Fibroblast of skin of right quadriceps (primary cell): ENCODE measurements at places on chromosomes 5 and 9.
A peak's percentile ranks its signal among the peaks of the same experiment; 100 is the strongest.

DNA sequence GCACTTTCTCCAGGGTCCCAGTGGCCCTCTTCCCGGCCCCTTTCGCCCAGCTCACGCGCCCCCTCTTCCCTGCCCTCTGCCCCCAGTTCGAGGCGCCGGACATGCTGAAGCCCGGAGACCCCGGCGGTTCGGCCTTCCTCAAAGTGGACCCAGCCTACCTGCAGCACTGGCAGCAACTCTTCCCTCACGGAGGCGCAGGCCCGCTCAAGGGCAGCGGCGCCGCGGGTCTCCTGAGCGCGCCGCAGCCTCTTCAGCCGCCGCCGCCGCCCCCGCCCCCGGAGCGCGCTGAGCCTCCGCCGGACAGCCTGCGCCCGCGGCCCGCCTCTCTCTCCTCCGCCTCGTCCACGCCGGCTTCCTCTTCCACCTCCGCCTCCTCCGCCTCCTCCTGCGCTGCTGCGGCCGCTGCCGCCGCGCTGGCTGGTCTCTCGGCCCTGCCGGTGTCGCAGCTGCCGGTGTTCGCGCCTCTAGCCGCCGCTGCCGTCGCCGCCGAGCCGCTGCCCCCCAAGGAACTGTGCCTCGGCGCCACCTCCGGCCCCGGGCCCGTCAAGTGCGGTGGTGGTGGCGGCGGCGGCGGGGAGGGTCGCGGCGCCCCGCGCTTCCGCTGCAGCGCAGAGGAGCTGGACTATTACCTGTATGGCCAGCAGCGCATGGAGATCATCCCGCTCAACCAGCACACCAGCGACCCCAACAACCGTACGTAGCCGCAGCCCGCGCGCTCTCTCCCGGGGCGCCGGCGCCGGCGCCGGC lies 1.0 kb downstream of the PRDM6 start:
- peak; percentile 26 for DNase-seq

DNA sequence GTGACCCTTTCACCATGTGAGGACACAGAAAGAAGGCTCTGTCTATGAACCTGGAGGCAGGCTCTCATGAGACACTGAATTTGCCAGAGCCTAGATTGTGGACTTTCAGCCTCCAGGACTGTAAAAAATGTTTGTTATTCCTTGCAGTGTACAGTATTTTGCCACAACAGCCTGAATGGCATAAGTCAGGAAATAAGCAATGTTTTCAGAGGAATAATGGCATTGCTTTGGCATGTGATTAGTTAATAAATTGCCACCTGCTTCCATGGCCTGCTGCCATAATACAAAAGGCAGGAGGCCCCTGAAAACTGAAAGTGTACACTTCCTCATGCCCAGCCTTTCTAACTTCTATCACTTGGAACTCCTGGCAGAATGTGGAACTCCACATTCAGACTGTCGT lies 408.1 kb downstream of the GADD45G start:
- no peak for DNase-seq

DNA sequence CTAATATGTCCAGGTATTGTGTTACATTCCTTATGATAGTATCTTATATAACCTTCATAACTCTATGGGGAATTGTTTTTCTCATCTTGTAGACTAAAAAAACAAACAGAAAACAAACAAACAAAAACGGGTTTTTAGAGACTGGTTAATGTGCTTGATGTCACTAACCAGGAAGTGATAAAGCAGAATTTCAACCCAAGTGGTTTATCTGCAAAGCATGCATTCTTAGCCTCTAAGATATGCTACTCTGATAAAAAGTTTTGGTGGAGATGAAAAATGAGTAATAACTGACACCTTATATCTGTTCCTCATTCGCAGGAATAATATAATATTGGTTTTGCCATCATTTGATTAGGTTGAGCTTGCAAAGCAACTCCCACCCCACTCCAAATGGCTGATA lies 53.4 kb downstream of the PUM3 start:
- DNase-seq: no peak

GRCh38 chr9:94772639-94773303 lies 46.3 kb downstream of the AOPEP start:
- DNase-seq: no peak

GRCh38 chr5:172508471-172509404 lies 54.4 kb upstream of the SH3PXD2B start:
- DNase-seq: no peak

- DNase-seq: no peak
Measured at GRCh38 chr9:117480729-117481128, 65.9 kb upstream of the ASTN2 start.

GRCh38 chr5:59296317-59297264 lies 596.9 kb downstream of the PDE4D start:
- peak; percentile 35 for DNase-seq

- DNase-seq: no peak
Measured at GRCh38 chr9:6671416-6671815, 25.9 kb upstream of the GLDC start.

DNA sequence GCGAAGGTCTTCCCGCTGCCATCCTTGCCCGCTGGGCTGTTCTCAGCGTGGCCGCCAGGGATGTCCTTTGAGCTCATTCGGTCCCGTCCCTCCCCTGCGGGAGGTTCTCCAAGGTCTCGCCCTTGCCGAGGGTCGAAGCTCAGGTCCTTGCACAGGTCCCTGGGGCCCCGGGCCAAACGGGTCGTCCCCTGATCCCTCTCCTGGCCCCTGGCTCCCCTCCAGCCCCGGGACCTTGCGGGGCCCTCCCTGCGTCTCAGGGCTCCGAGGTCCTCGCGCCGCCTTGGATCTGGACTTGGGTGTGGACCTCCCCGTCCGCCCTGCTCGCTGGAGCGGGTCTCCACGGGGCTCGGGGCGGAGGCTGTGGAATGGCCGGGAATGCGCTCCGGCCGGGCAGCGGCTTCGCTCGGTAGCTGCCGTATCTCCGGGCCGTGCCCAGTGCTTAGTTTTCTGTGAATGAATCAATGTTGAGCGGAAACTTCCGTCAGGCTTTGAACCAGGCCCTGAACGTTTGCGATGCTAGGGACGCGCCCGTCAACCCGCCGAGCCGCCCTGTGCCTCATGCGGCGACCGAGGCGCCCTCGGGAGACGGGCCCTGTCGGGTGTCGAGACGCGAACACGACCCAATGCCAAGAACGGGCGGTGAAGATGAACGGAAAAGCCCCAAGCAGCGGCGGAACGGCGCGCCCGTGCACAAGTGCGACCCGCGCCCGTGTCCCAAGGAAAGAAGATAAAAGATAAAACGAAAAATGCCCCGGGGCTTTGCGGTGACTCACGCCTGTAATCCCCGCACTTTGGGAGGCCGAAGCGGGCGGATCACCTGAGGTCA lies 780 bp downstream of the RNU6ATAC start:
- DNase-seq: peak; percentile 51

GRCh38 chr9:134347996-134348395 lies 21.7 kb downstream of the RXRA start:
- no peak for DNase-seq

DNA sequence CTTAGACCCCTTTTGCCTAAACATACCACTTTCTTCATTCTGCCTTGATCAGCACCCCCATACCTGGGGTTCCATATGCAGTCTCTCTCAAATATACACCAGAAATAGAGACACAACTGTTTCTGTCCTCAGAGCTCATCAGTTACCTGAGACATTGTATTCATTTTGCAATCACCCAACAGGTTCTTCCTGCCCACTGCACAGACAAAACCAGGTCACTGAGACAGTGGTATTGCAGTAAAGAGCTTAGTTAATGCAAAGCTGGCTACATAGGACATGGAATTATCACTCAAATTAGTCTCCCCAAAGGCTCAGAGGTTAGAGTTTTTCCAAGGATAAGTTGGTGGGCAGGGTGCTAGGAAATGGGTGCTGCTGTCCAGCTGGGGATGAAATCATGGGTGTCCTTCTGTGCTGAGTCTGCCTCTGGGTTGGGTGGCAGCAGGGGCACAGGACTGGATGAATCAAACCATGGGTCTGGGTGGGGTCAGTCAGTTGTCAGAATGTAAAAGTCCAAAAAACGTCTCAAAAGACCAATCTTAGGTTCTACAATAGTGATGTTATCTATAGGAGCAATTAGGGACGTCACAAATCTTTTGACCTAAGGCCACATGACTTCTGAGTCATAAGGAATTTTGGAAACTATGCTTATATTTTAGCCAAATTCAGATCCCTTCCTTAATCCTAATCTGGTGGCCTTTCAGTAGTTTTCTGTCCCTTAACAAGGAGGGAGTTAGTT lies 41.0 kb downstream of the KCNV2 start:
- DNase-seq: no peak

DNA sequence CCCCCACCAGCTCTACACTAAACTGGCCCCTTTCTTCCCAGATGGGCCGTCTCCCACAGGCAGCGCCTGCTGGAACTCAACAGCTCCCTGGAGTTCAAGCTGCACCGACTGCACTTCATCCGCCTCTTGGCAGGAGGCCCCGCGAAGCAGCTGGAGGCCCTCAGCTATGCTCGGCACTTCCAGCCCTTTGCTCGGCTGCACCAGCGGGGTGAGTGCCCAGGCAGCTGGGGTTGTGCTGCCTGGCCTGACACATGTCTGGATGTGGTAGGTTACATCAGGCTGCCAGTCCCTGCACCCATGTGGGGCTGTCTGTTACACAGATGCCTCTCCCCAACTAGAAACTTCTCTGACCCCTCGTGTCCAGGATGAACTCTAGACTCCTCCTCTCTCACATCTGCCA lies 9.8 kb downstream of the NHP2 start:
- no peak for DNase-seq

DNA sequence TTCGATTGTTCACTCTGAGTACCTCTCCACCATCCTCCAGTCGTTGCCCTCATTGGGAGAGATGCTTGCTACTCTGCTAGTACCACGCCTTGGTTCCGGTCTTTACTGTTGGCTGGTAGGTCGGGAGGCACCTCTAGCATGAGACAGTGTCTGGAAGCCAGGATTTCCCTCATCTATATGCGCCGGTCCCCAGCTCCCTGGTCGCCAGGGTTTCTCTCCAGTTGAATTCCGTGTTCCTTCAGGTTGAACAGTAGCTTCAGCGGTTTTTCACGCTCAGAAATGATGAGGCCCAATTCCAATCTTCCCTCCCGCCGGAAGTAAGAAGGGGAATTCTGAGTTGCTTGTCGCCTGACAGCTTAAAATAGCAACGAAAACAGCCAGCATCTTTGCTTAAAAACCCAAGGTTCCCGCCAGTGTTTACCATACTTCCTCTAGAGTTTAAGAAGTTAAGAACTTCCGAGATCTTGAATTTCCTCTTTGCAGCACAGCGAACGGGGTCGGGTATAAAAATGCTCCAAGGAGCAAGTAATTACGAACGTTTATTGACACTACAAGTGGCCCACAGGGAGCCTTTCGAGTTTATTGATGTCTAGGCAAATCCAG lies 1.3 kb upstream of the ST8SIA4 start:
- no peak for DNase-seq

DNA sequence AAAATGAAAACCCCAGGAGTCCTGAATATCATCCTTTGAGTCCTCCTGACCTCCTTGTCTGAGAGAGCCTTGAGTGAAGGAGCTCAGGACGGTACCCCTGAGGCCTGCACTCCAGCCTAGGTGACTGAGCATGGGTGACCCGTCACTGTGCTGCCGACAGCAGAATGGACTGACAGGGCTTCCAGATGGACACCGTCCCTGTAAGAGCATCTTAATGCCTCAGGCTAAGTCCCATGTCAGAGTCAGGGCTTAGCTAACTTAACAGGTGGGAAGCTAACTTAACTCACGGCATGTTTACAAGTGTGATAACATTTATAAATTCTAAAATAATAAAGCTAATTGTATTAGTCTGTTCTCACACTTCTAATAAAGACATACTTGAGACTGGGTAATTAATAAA lies 68.3 kb downstream of the IL6ST start:
- no peak for DNase-seq

DNA sequence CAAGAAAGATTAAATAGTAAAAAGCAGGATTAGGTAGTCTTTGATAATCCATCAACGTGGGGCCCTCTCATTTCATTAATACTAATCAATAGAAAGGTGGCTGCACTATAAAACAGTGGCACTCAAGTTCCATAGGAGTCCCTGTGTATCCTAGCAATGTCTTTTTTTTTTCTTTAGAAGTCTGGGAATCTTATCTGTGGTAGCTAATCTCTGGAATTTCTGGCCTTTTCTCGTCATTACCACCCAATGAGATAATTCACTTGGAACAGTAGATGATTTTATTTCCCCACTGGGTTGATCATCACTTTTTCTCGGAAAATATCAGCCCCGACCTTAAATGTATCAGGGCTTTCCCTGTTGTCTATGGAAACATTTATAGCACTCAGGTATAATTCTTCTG lies 86.8 kb upstream of the CDH6 start:
- no peak for DNase-seq

GRCh38 chr5:100755435-100755834 lies 147.6 kb downstream of the ST8SIA4 start:
- DNase-seq: no peak

DNA sequence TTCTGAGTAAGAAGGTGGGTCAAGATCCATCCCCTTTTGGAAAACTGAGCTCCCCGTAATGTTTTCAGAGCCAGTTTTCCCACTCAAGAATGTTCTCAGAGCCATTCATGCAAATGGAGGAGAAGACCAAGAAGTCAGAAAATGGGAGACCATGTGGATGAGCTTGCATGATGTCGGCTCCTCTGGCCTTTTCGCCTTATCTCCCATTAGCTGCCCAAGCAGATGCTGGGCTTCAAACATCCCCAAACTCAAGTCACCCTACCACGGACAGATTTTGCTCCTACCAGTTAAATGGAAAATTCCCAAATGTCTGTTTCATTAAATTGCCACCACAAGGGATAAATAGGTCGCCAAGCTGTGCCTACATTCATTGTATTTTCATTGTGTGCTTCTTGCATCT lies 161.4 kb downstream of the ICE1 start:
- DNase-seq: no peak

- DNase-seq: no peak
Measured at GRCh38 chr5:16673241-16674201, 56.7 kb upstream of the RETREG1 start.

DNA sequence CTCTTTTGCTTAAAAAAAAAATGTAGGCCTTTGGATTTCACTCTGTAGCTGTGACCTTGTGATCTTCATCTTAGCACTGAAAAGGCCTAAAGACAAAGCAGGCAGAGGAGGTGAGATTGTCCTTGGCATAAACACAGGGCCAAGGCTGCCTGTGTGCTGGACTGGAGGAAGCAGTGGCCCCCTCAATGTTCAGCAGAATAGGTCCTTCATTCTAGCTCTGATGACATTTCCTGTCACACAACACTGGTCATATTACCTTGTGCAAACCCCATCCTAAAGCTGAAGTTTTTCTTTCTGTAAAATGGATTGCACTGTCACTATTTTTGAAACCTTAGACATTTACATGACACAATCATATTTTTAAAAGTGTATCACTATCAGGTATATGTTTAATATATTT lies 147.4 kb downstream of the INSYN2B start:
- no peak for DNase-seq

- peak; percentile 90 for DNase-seq
Measured at GRCh38 chr9:124011460-124012301, at the start of gene LHX2. Gene LHX2 (plus strand): TSS chr9:124011768. CDS start chr9:124012349, 581 bp downstream.

GRCh38 chr9:126925876-126926275 lies 11.3 kb downstream of the RALGPS1 start:
- DNase-seq: no peak
